GM12864 (cell line): ENCODE measurements at places on chromosomes 4 and X.

DNA sequence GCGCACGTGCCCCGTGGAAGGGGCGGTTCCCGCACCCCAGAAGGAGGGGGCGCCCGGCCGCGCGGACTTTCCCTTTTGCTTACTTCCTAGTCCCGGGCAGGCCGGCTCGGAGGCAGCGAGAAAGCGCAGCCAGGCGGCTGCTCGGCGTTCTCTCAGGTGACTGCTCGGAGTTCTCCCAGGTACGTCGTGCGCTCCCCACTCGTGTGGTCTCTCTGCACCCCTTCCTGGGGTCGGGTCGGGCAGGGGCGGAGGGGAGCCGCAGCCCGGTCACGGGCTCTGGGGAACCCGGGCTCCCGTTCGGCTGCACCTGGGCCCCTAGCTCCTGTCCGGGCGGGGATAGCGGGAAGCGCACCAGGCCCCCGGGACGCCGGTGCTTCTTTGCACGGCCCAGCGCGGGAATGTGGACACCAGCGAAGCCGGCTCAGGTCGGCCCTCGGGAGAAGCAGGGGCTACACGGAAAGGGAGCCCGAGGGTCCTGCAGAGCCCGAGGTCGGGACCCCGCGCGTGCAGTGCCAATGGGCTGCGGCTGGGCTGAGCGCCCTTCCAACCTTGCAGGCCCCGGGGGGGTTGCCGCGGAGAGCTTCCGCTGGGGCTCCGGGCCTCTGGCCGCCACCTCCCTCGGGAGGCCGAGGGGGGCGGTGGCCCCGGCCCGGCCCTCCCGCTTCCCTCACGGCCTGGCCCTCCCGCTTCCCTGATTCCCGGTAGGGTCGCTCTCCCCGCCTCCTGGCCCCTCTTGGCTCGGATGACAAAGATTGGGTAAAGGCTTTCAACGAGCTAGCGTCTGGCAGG is at the start of gene TLR2:
Gene TLR2 (plus strand): TSS at position 99 of the 789 bp plus-strand sequence. CDS start 18,628 bp downstream, outside the sequence.
- no peak for DNase-seq

DNA sequence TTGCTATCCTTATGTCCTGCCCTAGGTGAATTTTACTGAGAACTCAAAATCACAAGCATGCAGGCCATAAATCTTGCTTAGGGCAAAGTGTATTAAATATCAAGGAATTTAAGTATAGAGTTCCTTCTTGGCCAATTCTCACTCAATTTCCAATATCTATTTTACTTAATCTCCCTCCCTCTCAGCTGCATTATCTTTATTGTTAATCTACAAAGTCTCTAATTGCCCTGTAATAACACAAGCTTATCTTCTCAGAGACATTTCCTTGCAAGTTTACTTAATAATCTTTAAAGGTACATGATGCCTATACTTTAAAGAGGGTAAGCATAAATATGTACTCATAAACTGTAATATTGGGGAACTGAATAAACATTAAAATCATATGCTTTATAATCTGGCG is 26.9 kb upstream of the MAOB start:
- DNase-seq: no peak

DNA sequence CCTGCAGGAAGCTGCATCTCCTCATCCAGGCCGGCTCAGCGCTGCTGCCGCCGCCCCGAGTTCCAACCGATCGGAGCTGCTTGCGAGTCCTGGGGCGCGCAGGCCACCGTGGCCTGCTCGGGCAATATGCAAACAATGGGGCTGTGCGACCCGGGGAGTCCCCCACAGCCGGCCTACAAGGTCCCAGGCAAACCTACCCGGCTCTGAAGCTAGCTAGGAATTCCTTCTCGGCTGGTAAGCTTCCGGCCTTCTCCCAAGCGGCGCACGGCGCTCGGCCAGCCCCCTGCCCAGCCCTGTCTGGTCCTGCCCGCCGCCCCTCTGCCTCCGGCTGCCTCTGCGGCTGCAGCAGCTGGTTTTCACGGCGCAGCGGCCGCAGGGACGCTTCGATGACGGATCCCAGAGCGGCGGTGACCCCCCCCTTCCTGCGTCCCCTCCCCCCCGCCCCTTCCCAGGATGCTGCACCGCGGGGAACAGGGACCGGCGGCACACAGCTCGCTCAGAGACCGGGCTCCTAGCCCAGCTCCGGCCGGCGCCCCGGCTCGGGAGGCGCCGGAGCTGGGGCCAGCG is 59.4 kb downstream of the TSC22D3 start:
- DNase-seq: no peak

DNA sequence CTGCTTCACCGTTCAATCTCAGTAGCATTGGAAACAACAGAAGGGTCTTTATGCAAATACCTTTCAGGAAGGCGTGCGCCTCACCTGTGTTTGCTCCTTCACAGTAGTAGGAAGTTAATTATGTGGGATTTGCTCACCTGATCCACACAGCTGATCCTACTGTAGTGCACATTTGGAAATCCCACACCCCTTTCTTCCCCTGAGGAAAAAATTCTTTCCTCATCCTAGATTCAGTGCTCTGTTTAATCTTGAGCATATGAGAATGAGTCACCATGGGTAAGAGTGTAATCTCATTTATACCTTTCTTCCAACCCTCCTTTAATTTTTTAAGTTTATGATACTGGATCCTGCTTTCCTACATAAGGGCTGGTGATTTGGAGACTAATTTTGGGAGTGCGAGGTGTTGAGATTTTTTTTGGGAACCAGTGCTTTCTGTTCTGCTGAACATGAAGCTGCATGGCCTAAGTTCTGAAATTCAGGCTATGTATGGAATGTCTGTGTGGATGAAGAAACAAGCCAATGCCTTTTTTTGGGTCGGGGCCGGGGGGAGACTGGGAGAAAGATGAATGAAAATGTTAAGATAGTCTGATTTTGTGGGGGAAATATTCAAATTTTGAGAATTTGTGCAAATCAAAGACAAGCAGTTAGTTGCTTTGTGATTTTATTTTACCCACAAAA is 19.0 kb downstream of the GAB1 start:
- no peak for DNase-seq

DNA sequence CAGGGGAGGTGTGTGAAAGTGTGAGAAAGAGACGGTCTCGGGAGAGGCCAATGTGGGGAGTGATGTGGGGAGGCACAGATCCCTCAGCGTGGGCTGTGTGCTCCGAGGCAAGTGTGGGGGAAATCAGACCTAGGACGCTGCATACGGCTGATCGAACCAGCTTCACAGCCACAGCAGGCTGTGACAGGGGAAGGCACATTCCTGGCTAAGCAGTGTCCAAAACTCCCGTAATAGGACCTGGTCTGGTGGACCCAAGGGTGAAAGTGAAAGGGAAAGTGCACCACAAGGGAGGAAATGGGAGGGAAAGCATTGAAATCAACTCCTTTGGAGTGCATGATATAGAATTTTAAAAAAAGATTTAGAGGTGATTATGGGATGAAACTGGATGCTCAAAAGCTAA is 10.9 kb upstream of the RHOXF2 start:
- DNase-seq: no peak

DNA sequence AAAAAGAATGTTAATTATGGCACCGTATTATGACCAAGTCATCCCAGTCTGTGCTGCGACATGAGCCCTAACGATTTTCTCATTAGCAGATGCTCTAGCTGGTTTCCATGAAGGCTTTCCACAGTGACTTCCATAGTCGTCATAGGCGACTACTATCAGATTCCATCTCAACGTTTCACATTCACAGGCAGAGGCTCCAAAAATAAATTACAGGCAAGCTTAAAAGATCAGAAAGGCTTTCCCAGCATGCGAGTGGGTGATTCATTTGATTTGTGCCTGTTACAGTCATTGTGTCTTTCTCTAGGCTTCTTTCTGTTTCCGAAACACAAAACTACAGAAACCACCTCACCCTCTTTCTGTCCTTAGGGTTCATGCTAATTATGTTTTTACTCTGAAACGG is 43.2 kb downstream of the PALLD start:
- DNase-seq: no peak

DNA sequence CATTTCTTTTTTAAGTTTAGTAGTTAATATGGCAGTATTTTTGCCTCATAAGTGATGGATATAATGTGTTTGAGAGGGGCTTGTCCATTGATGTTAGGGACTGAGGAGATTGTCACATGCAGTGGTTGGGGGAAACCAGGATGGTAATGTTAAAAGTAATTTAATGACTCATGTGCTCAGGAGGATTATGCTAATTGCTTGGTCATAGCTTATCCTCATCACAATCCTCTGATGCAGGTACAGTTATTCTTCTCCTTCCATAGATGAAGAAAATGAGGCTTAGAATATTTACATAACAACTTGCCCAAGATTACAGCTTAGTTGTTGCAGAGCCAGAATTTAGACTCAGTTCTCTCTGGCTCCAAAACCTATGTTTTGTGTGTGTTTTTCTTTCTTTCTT is 94.4 kb upstream of the SCML1 start:
- no peak for DNase-seq

DNA sequence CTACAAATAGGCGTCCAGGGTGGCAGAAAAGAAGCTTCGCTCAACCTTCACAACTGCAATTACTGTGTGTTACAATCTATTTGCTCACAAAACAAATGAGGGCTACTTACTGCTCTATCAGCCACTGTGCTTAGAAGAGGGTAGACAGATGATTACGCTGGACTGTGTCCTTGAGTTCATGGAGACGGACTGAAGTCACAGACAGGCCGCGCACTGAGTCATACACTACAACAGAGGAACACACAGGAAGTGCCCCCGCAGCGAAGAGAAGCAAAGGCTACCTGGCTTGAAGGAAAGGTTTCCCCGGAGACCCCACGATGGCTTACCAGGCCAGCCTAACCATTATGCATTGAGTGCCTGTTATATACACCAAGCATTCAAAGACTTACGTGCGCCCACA is 25.6 kb downstream of the FAT1 start:
- DNase-seq: no peak

GRCh38 chr4:54076673-54077072 is 12.3 kb upstream of the CHIC2 start:
- DNase-seq: no peak

DNA sequence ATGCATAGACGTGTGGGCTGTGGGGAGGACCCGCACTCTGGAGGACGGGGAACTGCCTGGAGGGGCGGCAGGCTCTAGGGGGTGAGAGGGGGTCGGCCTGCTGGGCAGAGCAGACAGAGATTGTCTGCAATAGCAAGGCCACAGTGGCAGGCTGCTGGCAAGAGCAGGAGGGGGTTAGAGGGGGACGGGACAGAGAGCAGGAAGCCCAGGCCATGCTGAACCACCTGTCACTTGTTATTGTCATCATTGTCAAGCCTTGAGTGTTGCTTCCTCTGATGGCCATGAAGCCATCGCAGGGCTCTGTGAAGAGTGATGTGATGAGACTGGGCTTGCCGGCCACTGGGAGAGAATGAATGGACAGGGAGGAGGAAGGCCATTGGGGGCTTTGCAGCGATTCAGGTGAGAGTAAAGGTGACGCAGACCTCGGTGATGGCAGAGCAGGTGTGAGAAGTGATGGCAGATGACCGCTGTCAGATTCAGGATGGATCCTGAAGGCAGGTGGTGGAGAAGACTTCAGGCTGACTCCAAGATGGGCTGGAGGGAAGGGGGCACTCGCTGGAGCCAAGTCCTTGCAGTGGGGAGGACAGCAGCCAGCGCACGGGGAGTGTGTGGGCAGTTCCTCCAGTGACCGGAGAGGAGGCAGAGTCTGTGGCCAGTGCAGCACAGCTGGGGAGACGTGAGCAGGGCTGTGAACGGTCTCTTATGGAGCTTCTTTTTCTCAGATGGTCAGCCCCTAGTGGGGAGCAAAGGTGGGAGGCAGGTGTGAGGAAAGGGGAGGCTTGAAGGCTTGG is 43.6 kb downstream of the HTT-AS start:
- DNase-seq: no peak

DNA sequence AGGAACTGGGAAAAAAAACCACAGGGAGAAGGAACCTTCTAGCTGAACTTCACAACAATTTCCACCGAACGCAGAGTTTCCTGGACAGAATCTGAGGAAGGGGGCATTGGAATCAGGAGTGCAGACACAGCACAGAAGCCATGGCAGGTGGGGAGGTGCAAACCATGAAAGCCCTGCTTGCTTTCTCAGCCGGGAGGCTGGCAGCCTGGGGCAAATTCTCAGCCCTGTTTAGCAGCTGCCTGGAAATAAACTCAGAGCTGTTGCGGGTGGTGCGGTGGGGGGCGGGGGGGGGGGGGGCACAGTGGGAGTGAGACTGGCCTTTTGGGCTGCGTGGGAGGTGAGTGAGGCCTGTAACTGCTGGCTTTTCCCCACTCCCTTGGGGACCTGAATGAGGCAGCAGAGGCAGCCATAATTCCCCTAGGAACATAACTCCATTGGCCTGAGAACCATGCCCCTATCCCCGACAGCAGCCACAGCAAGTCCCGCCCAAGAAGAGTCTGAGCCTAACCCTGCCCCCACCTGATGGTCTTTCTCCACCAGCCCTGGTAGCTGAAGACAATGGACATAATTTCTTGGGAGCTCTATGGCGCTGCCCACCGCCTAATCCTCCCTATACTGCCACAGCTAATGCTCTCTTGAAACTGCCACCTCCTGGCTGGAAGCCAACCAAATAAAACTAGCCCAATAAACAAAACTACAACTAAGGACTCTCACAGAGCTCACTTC is 176.3 kb downstream of the FAM13A start:
- DNase-seq: no peak

DNA sequence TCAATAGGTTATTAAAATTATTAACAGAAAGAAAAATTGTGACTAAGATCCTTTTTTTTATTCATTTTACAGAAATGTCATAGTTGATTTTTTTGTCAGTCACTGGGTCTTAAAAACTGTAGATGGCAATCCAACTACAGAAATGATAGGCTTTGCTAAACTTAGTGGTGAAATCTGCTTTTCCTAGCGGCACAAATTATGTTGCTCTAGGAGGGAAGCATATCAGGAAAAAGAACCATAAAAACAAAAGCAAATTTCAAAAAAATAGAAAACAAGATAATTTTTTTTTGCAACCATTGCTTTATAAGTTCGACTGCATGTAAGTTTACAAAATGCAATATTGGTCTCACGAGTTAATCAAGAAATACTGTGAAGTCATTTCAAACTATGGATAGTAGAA is 443.5 kb upstream of the IGFBP7 start:
- no peak for DNase-seq

GRCh38 chr4:164931551-164932324 is 45.7 kb downstream of the TRIM61 start:
- DNase-seq: no peak

GRCh38 chr4:53840643-53841042 is 223.8 kb downstream of the CHIC2 start:
- no peak for DNase-seq

DNA sequence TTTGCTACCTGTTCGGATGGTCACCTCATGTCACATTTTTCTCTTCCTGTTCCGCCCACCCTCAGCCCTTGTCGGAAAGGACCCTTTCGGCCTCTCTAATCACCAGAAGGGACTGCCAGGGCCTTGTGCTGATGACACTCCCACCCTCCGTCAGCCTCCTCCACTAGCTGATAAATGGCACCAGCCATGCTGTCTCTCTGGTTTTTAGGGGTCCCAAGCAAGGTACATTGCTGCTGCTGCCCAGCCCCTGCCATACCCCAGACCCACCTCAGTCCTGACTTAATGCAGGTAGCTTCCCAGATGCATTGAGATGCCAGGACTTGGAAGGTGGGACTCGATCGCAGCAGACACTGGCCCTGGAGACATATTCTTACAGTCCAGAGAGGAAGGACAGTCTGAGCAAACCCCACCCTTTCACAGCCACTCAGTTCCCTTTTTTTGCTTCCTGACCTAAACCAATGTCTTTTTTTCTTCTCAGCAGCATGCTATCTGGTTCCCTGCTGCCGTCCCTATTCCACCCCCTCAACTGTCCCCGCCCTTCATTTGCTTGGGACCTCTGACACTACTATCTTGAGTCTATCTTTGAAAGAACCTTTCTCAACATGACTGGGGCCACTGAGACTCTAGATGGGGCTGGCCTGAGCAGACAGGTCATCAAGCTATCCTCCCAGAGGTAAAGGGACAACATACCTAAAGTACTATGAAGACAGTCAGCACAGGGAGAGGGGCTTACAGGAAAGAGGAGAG is at the start of gene BTK:
Gene BTK (minus strand): TSS at position 397 of the 747 bp plus-strand sequence. CDS start 10,907 bp downstream, outside the sequence.
- DNase-seq: peak; percentile 76

GRCh38 chrX:27997622-27998021 is 16.4 kb upstream of the DCAF8L1 start:
- DNase-seq: no peak
